ENCODE measurements at places on chromosomes 11 and 22.

DNA sequence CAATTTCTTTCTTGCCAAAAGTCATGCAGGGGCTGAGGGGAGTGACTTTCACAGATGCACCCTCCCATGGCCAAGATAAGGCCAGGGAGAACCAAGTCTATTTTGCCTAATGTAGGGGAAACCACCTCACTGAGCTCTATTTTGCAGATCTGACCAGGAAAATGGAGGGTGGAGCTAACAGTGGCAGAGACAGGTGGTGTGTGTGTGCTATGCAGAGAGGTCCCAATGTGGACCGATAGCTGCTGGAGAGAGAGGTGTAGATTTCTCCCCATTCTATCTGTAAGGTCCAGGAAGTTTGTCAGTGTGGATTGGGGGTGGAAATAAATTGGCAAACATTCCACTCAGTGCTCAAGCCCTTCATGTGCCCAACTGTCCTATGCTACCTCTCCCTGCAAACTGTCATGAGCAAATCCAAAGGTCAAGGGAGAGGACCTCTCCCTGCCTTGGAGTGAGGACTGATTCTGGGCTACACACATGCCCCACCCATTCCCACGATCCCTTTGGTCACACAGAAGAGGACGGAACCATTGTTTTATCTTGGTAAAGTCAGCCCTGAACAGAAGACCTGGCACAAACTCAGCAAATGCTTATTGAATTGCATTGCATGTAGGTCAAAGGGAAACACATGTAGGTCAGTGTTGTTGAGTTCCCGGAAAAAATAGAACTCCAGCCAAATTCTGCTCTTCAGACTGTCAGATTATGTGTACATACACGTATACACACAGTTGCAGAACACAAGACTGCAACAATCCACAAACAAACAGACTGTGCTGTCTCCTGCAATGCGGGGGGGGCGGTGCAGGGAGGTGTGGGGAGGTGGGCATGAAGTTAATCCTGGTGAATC lies 65.9 kb downstream of the C11orf58 start:
- H3K36me3 ChIP-seq: no peaks in the 10 kb centered on the region
- peaks cover 2% of the 10 kb centered on the region for H3K4me1 ChIP-seq
- no peak for DNase-seq
- no peak overlapping the region for H3K4me3 ChIP-seq
- H3K27me3 ChIP-seq: peaks cover 16% of the 10 kb centered on the region

DNA sequence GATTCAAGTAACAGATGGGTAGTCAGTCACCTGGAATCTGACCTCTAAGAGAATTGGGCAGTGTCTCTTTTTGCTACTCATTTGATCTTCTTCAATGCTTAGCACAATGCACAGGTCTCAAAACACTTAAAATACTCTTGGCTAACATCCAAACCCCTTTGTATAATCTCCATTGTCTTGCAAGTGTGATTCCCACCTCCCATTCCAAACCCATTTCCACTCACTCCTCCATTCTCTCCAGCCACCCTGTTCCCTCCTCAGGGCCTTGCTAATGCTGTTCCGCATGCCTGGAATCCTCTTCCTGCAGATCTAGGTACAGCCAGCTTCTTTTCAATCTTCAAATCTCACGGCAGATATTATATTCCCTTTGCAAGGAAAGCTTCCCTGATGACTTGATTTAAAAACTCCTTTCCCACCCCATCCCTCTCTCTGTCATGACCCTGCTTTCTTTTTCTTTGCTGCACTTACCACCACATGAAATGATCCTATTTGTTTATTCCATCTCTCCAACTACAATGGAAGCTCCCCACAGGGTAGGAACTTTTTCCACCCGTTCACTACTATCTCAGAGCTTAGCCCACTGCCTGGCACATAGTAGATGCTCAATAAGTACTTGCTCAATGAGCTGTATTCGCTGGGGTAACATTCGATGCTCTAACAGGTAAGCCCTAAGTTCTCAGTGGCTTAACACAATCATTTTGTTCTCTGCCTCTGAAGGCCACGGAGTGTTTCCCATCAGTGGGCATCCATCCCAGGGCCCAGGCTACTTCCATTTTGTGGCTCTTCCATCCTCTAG lies 121.7 kb downstream of the MN1 start:
- no peaks in the 10 kb centered on the region for H3K4me1 ChIP-seq
- DNase-seq: no peak
- H3K27ac ChIP-seq: no peak overlapping the region
- H3K36me3 ChIP-seq: no peaks in the 10 kb centered on the region

- DNase-seq: no peak
- H3K4me3 ChIP-seq: no peak overlapping the region
- H3K4me1 ChIP-seq: no peaks in the 10 kb centered on the region
- H3K27ac ChIP-seq: no peak overlapping the region
- H3K27me3 ChIP-seq: peaks cover 45% of the 10 kb centered on the region
Observed at GRCh38 chr11:1844221-1845094, 5.7 kb downstream of the TNNI2 start.

DNA sequence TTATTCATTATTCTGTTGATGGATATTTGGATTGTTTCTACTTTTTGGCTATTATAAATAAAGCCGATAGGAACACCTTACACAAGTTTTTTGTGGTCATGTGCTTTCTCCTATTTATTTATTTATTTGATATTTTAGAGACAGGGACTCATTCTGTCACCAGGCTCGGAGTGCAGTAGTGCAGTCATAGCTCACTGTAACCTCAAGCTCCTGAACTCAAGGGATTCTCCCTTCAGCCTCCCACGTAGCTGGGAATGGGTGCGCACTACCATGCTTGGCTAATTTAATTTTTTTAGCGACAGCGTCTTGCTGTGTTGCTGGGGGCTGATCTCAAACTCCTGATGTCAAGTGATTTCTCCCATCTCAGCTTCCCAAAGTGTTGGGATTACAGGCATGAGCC lies 135.1 kb downstream of the UVRAG start:
- 0 out of 2 replicates have a peak, but pooled peaks cover 2% of the 10 kb centered on the region for H3K4me1 ChIP-seq
- H3K27me3 ChIP-seq: no peaks in the 10 kb centered on the region
- no peak for DNase-seq

DNA sequence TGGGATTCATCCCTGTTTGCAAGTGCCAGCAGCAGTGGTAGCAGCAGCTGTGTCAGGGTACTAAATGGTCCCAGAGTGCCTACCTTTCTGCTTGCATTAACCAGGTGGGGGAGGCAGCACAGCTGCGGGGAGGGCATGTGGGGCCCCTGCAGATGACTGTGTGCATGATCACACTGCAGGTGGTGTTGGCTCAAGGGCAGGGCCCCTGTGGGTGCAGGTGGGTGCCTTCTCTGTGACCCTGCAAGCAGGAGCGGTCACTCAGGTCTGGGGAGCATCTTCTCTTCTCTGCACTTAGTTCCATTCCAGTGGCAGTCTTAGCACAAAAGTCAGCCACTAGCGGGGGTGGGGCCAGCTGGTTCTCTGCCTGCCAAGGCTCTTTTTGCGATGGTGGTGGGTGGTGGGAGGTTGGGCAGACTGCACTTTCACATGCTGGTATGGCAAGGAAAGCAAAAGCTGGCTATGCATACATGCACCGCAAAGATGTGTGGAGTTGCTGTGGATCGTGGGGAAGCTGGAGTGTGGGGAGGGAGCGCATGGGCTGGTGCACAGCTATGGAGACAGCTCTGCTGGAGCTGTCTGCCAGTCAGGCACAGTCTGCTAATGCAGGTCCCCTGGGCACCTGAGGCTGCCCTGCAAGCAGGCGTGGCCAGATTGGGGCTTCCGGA lies 157.1 kb downstream of the DYNC2H1 start:
- no peak overlapping the region for H3K4me3 ChIP-seq
- DNase-seq: no peak
- H3K4me1 ChIP-seq: no peaks in the 10 kb centered on the region
- peaks cover 1% of the 10 kb centered on the region for H3K36me3 ChIP-seq
- no peaks in the 10 kb centered on the region for H3K27me3 ChIP-seq
